ENCODE measurements at places on chromosomes 5 and 9.

DNA sequence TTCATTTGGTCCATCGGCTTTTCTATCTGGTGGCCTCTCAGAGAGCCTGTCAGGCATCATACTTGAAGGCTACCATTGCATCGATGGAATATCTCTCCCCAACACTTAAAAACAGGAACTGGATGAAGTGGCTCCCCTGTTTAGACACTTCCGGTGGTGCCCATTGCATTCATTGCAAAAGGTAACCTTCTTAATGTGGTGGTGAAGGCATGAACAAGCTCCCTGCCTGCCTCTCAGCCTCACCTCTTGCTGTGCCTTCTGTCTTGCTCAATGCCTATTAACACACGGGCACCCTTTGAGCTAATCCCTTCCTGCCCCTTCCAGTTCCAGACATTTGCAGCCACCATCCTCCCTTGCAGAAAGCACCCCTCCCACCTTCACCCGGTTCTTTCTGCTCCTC, 233.1 kb upstream of the MSX2 start:
- no peak for DNase-seq

DNA sequence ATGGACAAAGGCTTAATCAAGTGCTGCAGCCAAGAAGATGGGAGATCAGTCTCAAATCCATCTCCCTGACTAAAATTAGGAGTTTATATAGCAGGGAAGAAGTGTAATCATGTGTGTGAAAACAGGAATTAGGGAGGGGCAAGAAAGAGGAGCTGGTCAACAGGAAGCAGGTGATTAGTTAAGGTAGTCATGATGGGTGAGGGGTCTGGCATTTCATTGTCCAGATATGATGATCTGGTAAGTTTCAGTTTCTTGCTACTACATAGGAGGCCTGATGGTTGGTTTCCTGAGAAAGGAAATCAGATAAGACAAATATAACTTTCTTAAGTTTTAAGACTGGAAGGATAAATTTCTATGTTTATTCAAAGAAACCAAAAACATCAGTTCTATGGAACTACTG, 455.6 kb upstream of the GRAMD2B start:
- no peak for DNase-seq

DNA sequence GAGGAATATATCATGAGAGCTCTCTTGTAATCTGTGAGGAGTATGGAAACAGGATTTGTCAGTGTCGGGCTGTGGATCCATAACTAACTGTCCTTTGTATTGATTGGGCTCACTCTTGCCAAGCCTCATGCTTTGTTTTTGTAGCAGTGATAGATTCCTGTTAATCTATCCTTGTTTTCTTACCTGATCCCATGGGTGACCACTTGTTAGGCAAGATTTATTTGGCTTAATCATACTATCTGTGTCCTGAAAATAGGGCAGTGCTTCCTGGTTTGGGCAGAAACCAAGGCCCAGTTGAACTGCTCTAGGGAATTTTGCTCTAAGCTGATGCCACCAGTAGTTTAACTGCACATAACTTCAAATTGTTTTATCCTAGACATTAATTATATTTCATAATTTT, 6.1 kb downstream of the NDFIP1 start:
- no peak for DNase-seq

DNA sequence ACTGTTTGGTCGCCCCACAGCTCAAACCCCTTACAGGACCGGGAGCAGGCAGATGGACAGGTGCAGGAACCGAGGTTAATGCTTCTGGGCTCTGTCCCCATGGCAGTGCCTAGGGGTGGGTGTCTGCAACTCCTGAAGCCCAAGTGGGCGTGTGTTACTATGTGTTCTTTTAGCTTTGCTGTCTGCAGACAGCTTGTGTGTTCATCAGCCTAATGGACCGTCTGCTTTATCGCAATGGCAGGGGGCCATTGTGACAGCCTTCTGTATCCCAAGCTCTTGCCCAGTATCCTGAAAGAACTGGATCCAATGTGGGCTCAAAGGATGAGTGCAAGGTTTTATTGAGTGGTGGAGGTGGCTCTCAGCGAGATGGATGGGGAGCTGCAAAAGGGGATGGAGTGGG, 266.7 kb downstream of the CSNK1G3 start:
- no peak for DNase-seq

DNA sequence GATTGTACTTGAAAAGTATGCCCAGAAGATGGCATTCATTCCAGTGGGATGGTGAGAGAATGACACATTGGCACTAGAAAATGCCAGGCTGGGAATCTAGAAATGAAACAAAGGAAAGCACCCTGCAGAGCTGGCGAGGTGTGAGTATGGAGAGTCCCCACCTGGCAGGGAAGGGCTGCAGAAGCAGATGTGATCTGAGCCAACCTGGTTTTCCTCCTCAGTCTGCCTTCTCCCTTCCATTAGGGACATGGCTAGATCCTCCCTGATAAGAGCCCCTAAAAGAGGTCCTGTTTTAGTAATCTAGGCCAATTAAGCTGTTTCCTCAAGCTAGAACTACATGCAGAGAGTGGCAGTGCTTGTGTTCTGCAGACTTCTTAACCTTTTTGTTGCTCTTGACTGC, 24.7 kb upstream of the TNFSF15 start:
- no peak for DNase-seq

- DNase-seq, result no peak
These were observed 117.9 kb upstream of the IL6ST start for GRCh38 chr5:56112526-56113121.

- no peak for DNase-seq
These were observed 21.2 kb downstream of the GSN start for GRCh38 chr9:121289026-121289771.

- no peak for DNase-seq
These were observed 31.2 kb downstream of the DEPDC1B start for GRCh38 chr5:60668686-60669304.

GRCh38 chr5:54595721-54596120, 78.2 kb downstream of the SNX18 start:
- DNase-seq, result no peak

DNA sequence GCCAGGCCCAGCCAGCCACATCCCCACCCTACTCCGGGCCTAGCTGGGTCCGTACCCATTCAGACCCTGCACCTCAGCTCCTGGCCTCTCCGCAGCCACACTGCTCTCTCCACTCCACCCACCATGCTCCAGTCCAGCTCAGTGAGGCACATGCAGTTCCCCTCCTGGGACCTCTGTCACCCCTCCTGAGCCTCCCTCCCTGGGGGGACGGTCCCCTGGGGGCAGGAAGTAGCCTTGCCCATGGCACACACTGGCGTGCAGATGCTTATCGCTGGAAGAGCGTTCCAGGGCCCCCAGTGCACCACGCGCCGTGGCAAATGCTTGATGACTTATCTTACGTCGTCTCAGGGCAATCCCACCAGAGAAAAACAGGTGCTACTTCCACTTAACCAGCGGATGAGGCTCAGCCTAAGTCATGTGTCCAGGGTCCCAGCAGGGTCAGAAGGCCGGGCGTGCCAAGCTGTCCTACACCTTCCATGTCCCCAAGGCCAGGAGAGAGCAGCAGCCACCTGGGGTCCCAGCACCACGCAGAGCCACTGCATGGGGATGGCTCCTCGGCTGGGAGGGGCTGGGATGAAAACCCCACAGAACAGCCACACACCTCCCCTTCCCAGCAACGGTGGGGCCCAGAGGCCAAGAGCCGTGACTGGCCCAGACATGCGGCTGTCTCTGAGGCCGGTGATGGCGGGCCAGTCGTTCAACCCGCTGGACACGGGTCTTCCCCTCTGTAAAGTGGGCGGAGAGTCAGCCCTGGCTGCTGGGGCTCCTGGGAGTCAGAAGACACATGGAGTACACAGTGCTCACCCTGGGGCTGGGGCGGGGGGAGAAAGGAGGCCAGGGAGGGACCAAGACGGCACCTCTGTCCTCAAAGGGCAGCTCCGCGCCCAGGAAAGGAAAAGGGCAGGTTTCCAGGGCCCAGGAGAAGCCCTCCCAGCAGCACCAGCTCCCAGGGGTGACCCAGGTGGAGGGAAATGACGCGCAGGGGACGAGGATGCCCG, 2.6 kb upstream of the CCDC187 start:
- DNase-seq, result no peak

- DNase-seq, result no peak
These were observed 671.9 kb downstream of the NR2F1-AS1 start for GRCh38 chr5:92908952-92909601.

DNA sequence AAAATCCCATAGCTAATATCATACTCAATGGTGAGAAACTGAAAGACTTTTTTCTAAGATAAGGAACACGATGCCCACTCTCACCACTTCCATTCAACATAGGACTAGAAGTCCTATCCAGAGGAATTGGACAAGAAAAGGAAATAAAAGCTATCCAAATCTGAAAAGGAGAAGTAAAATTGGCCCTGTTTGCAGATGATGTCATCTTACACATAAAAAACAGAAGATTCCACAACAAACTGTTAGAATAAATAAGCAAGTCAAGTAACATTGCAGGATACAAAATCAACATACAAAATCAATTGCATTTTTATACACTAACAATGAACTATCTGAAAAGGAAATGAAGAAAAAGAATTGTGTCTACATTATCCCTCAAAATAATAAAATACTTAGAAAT, 308.0 kb downstream of the MCTP1 start:
- no peak for DNase-seq

DNA sequence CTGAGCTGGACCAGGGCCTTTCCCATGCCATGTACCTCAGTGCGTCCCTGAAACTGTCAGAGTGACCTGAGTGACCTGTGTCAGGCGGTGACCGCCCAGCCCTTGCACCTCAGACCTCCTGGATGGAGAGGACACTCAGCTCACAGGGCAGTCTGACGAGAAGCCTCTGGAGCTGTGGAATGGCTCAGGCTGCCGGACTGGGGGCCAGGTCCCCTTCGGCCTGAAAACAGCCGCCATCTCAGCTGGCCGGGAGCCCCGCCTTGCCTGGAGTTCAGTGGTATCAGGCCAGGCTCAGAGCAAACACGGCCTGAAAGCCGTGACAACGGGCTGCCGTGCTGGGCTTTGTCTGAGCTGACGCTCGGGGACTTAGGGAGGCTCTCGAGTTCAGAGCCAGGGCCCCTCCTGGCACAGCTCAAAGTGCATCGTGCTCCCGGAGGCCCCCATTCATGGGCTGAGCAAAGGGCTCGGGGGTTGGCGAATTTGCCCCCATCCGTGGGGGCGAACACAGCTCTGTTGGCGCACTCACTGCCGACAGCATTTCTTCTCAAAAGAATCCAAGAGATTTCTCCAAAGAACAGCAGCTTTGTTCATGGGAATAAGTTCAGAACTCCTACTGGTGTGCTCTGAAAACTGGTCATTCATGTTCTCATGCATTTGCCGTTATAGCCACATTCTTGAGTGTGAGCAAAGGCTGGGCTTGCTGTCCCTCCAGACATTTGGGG, 8.4 kb upstream of the SLC9A3 start:
- no peak for DNase-seq

GRCh38 chr5:14913096-14913495, 41.5 kb upstream of the ANKH start:
- DNase-seq, result no peak

DNA sequence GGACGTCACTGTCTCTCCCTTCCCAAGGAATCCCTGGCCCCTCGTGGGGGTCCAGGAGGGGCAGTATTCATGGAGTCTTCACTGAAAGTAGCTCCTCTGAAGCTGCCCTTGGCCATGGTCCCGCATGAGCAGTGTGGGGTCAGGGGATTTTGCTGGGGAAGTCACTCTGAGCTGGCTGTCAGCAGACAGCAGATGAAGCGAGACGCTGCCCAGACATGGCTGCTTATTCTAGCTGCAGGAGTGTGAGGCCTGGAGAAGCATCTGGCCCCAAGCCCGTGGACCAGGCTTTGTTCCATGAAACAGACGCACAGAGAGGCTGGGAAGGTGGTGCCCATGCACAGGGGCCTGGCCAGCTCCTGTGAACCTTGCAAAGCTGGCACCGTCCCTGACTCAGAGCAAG, 21.5 kb upstream of the ASS1 start:
- DNase-seq, result no peak

DNA sequence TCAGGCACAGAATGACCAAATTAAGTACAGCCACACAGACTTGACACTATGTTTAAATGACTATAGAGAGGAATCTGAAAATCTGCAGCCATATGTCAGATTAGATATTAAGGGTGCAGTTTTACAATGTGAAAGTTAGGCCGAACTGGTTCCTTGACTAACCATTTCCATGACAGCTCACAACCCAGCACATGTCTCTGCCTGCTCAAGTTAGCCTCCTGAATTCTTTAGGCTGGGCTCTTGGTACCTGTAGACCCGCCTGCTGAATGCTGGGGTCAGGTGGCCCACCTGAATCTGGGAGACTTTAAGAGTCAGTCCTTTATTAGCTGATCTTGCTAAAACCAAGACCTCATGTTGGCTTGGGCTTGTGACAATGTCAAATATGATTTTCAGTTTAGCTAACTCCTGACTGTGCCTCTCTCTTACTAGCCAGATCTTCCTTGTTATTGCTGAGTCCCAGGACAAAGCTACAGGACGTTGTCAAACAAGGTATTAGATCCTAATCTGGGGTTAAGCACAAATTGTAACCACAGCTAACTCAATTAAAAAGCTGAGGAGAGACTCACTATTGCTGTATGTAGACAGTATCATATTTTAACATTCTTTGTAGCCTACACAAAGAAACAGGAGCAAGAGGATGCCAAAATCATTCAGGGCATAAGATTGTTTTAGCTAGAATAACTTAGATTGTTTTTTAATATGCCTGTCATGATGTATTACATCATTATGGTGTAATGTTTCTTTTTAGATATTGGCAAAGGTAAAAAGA, 490.9 kb downstream of the SEMA5A start:
- no peak for DNase-seq

GRCh38 chr5:78776637-78777036, 128.1 kb upstream of the LHFPL2 start:
- DNase-seq, result no peak

- no peak for DNase-seq
These were observed 18.5 kb downstream of the DDX31 start for GRCh38 chr9:132651259-132651658.

DNA sequence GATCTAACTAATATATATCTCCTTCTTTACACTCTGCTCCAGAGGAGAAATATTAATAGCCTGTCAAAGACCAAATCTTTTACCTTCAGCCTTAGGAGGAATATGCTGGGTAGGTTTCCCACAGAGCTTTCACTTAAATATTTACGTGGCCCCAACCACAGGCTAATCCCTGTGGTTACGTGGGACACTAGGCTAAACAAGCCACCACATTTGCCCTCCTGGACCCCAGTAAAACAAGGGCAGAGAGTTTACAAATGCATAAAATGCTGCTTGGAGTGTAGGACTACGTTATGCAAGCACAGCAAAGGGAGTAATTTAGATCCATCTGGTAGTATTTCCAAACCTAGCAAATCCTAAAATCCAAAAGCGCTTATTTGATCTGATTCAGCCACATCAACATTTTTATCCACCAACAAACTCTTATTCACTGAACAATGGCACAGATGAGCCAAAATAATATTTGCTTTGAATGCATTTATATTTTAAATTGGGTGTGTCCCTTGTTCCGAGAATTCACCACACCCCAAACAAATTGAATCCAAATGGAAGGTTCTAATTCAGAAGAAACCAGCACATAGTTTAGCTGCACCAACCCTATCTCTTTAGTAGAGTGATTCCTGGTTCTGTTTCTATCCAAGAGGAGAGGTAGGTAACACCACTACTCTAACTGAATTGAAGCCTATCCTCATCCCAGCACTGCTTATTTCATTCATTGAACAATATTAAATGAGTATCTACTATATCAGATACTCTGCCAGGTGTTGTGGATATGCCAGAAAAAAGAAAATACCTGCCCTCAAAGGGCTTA, 179.0 kb downstream of the TSSK1B start:
- no peak for DNase-seq

GRCh38 chr5:152864991-152865390, 459.9 kb upstream of the NMUR2 start:
- DNase-seq, result no peak

Data from stimulated activated CD8-positive, alpha-beta memory T cell treated with anti-CD3 and anti-CD28 coated beads, Interleukin-12 subunit alpha, Interleukin-12 subunit beta, amount 100 ng/mL, for 1 hour (primary cell).